Esophagus squamous epithelium (tissue), 5 donors: ENCODE measurements at places on chromosomes 1 and 21. TPM values are rescaled to one million over a fixed set of nuclear protein-coding genes. Genes with fewer than 3 reads are reported as not detected.

DNA sequence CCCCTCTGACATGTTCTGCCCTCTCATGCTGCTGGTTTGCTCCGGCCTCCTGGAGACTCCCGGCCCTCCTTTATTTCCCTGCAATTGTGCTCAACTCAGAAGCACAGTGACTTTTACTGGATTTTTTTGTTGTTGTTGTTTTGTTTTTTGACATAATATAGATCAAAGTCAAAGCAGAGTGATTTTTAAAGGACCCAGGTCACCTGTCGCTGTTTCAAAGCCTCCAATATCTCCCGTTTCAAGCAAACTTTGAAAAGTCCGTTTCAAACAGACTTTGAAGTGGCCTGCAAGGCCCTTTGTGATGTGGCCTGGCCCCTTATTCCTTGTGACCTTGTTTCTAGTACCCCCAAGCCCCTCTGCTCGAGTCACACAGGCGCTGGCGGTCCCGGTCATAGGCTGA is 58.1 kb downstream of the TBCE start:
- DNase-seq = no peak

GRCh38 chr1:37730376-37730775 is 34.5 kb downstream of the EPHA10 start:
- DNase-seq = no peak

- DNase-seq = no peak
These were observed 21.0 kb downstream of the CNIH4 start for GRCh38 chr1:224377676-224378006.

GRCh38 chr1:181114574-181115367 is 26.3 kb downstream of the IER5 start:
- no peak for DNase-seq

DNA sequence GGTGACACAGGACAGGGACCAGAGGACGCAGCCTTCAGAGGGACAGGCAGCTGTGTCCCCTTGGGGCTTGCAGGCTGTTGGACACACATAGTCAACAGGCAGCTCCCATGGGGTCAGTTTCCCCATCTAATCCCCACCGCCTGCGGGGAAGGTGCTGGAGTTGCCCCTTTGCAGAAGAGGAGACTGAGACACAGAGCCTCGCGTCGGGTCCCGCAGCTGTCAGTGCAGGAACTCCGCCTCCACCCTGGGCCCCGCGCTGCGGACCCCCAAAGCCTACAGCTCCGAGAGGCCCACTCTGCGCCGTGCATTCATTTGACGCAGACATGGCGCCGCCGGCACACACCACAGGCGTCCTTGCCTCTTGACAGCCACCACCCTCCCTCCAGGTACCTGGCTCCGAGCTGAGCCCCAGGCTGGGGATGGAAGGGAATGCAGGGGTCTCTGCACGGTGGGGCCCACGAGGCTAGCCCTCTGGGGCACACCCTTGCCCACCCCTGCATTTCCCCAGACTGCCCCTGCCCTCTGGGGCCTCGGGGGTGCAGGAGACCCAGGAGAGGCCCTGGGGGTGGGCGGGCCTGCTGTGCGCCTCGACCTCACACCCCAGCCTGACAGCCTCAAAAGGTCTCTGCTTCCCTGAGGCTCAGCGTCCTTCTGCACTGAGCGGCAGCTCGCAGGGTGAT is 88.5 kb upstream of the ACTRT2 start:
- DNase-seq = no peak

- DNase-seq = no peak
These were observed 17.4 kb downstream of the FMN2 start for GRCh38 chr1:240109130-240109529.

- no peak for DNase-seq
These were observed 86.9 kb downstream of the ADAMTS1 start for GRCh38 chr21:26758083-26758880.

DNA sequence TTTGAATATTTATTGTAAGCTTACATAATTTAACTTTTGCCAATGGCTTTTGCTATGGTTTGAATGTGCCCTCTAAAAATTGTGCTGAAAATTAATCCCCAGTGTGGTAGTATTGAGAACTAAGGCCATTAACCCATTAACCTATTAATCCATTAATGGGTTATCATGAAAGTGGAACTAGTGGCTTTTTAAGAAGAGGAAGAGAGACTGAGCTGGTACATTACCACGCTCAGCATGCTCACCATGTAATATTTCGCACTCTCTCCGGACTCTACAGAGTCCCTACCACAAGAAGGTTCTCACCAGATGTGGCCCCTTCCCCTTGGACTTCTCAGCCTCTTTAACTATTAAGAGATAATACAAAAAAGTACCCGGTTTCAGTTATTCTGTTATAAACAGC is 164.4 kb upstream of the ZRANB2 start:
- no peak for DNase-seq

- no peak for DNase-seq
These were observed 136.1 kb downstream of the GLUL start for GRCh38 chr1:182255494-182255893.

DNA sequence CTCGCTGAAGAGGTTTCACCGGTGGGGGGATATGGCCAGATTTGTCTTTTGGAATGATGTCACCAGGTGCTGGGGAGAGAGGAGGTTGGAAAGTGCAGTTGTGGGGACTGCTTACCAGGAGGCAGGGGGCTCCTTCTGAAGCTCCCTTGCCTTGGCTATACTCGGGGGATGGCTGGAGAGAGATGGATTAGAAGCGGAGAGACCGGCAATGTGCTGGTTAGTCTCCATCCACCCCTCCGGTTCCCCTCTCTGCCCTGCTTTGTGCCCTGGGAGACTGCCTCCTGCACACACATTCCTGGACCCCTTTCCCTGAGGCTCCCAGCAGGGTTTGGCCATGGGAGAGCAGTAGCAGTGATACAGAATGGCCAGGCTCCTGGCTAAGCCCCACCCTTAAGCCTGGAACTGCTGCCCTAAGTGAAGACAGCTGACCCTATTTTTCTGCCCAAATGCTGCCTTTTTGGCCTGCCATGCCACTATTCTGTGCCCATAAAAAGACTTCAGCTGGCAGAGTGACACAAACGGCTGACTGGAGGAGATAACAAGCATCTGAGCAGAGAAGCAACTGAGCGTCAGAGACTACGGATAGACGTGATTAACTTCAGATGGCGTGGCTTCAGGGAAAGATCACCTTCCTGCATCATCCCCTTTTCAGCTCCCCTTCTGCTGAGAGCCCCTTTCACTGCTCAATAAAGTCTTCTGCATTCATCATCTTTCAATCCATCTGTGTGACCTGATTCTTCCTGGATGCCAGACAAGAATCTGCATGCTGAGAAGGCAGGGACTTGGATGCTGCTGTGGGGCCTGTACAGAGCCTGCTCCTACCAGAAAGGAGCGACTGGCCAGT is 14.5 kb upstream of the VPS13D start:
- no peak for DNase-seq

- DNase-seq = no peak
These were observed 225.9 kb downstream of the KAZN start for GRCh38 chr1:14824314-14824915.

DNA sequence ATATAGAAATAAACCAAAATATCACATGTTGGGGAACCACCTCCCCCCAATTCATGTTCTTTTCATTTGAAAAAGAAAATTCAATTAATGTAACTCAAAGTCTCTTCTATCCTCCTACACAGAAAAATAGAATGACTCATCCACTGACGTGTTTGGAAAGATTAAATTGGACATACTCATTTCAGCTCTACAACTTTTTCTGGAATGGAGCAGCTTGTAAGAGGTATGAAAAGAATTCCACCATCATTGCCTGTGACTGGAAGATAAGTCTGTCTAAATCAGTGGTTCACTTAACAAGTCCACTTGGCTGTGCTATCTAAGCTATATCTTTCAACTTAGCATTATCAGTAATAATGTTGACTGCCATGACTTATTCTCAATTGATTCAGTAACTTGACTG is 702.3 kb downstream of the BRINP3 start:
- DNase-seq = no peak

- DNase-seq = no peak
These were observed 58.4 kb downstream of the LAMC2 start for GRCh38 chr1:183244466-183244865.

- DNase-seq = no peak
These were observed 59.3 kb upstream of the FBXO28 start for GRCh38 chr1:224054611-224055010.

- DNase-seq = no peak
These were observed 49.2 kb downstream of the PLXNA2 start for GRCh38 chr1:208194944-208195343.

DNA sequence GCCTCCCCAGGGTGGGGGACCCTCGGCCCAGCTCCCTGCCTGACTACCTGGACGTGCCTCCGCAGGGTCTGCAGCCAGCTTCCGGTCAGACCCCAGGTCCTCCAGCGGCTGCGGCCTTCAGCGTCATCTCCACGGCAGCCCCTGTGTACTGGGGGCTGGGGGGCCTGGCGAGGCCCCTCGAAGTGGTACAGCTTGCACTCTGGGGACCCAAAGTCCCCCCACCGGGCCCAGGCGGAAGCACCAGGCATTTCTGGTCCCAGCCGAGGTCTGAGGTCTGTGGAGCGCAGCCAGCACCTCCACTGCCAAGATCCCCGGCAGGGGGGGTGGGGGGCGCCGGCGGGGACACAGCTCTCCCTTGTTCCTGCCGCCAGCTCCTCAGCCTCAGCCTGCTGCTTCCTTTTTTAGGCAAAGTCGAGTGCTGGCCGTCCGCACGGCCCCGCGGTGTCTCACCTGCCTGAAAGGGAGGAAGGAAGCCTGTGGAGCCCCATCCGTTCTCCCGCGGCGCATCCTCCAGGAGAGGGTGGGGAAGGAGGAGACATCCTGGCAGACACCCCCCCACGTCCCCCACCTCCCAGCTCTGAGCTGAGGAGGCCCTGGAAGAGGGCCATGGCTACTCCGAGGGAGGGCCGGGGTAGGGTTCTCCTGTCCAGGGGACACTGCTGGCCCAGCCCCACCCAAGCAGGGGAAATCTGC is 1.2 kb upstream of the VWA1 start:
- no peak for DNase-seq

DNA sequence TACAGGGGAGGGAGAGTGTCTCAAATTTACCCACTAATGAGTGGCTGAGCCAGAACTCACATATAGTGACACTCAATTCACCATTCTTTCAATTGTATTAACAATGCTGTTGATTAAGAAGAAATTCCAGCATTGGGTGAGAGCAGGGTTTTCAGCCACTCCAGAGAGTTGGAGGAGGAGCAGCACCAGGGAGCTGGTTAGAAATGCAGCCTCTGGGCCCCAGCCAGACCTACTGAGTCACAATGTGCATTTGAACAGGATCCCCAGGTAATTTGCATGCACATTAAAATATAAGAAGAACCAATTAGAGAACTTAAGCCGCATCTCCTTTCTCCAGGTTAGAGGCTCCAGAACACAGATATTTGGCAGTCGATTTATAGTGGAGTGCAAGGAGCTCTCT is 41.8 kb downstream of the TNR start:
- no peak for DNase-seq

GRCh38 chr1:160171980-160172379 is 18.4 kb upstream of the CASQ1 start:
- no peak for DNase-seq

- no peak for DNase-seq
These were observed 67.4 kb downstream of the SKI start for GRCh38 chr1:2295526-2295925.

DNA sequence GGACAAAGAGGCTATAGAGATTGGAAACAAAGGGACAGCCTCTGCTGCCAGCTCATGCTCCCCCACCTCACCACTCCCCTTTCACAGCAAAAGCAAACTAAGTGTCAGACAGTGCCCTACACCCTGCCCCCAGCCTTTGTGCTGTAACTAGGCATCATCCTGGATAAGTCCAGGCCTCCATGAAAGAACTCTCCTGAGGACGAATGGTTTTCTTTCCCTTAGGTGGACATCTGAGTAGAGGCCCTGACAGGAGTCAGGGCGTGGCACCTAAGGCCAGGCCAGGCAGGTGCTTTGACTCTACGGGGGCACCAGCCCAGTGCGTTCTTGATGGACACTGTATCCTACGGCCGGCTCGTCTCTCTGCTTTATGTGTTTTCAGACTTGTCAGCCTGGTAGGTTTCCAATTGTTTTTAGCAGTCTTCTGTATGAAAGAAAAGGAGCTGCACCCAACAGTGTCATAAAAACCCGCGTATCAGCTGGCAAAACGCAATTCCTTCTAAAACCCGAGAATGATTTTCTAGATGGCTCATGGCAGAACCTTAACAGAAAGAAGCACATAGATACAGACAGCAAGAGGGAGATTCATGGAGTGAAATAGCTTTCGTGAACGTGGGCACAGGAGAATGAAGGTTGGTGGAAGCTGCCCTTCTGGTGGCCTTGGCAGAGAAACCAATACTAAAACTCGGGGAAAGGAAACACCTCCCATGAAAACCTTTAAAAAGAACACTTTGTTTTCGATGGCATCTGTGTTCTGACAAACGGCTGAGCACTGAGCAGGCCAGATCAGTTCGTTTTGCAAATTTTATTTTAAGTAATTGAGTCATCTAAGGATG is 51.7 kb upstream of the AJAP1 start:
- no peak for DNase-seq

GRCh38 chr1:183600634-183601033 is 10.4 kb upstream of the NCF2 start:
- DNase-seq = no peak

The IFI16 gene
- 84.3 TPM for total RNA-seq

The OR10J1 gene
- total RNA-seq = not detected

The IRF6 gene
- total RNA-seq = 110 TPM

The PRAMEF1 gene
- not detected for total RNA-seq

The WNT2B gene
- total RNA-seq = 11.5 TPM

The KCNA3 gene
- 1.3 TPM for total RNA-seq

The SLC16A1 gene
- total RNA-seq = 80.3 TPM

The BACE2 gene
- 45.0 TPM for total RNA-seq

The RHOU gene
- total RNA-seq = 0.61 TPM

The CRYAA gene
- total RNA-seq = not detected

The TMEM39B gene
- total RNA-seq = 5.6 TPM

The CLDN19 gene
- total RNA-seq = not detected

The ATP1A4 gene
- total RNA-seq = not detected

The SLC45A1 gene
- 3.4 TPM for total RNA-seq

The GJB4 gene
- 6.7 TPM for total RNA-seq

The ATP6V1G3 gene
- not detected for total RNA-seq

The ANGPTL1 gene
- total RNA-seq = 3.9 TPM
